ENCODE measurements at places on chromosomes 5 and 9. TPM values are rescaled to one million over a fixed set of nuclear protein-coding genes. Genes with fewer than 3 reads are reported as not detected.

GRCh38 chr5:178699681-178700253, 30.7 kb downstream of the ZNF354A start:
- DNase-seq: no peak

- no peak for DNase-seq
Measured at GRCh38 chr9:33851301-33851700, 34.3 kb downstream of the UBE2R2 start.

DNA sequence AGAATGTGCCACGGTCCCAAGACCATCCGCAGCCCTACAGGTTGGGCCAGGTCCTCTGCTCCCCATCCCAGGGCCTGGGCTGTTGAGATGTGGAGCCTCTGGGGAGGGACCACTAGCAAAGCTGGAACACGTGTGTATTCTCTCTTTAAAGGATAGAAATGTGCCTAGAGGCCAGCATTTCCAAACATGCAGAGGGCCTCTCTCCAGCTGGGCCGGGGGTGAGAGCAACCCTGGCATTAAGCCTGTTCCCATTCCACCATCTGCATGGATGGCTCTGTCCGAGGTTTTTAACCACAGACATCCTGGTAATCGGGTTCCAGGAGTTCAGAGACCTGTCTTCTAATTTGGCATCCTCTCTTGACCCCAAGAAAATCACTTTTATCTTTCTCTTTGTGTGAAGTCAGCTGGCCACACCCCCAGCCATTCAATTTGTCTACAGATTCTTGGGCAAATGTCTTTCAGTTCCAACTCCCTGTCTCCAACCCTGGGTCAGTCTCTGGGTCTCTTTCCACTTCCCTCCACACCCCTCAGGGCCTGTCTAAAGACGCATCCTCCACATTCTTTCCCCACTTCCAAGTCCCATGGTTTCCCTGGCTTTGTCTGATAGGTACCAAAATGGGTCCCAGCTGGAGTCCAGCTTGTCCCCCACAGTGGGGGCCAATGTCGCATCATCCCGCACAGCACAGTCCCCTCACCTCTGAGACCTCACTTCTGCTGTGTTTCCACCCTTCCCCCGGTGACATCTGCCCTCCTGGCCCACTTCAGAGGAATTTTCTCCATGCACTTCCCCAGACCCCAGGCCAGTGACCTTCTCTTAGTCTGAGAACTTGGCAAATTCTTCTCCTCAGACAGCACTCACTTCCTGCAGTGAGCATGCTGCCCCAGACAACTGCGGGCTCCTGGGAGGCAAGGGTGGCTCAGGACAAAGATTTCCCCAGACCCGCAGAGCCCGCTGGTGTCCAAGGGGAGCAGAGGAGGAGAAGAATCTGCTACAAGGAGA, 56.8 kb downstream of the PTPDC1 start:
- no peak for DNase-seq

- DNase-seq: peak; percentile 62
Measured at GRCh38 chr5:95644351-95645042, 2.1 kb upstream of the RFESD start.

MAMDC4 gene
- 772 TPM for polyA plus RNA-seq

DNA sequence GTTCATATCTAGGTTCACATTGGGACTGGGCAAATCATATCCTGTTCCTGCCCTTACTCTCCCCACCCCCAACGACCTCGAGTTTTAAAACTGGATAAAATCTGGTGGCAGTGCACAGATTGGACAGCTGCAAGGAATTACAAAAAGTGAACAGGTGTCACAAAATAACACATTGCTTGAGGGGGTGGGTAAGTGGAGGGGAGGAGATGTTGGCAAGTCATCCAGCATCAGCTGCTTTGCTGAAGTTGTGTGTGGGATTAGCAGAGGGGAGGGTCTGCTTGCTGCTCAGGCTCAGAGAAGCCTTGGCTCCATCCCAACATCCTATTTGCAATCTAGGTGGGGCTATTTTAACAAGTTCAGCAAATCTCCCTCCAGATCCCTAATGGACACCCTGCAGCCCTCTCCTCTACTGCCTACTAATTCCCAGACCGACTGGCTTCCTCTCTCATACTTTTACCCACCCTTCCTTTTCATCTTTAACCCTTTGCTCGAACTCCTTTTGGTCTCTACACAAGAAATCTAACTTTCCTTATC, 39.8 kb upstream of the SLC24A2 start:
- DNase-seq: no peak

GRCh38 chr5:132067941-132068808, 5.4 kb upstream of the CSF2 start:
- DNase-seq: no peak

GRCh38 chr9:2024888-2025782, 10.0 kb downstream of the SMARCA2 start:
- DNase-seq: no peak

TLR4 gene
- 6.2 TPM for polyA plus RNA-seq

- no peak for DNase-seq
Measured at GRCh38 chr5:135264451-135265440, 134.3 kb downstream of the MACROH2A1 start.

DNA sequence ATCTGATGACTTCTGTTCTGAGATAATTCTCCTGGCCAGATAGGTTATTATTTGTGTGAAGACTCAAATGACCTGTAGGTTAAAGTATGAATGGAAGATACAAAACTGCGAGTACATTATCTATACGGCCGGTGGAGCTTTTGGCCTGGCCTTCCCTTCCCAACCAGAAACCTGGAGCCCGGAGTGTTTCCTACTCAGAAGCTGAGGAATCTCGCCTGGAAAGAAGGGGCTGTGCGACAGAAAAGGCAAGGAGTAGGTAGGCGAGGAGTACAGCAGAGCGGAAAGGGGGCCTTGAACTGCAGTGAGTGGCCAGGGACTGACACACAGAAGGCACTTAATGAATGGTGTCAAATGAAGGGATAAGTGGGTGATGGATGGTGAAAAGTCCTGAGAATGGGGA, 34.6 kb downstream of the ANGPTL2 start:
- DNase-seq: no peak

OCLN gene
- 85.5 TPM for polyA plus RNA-seq

DNA sequence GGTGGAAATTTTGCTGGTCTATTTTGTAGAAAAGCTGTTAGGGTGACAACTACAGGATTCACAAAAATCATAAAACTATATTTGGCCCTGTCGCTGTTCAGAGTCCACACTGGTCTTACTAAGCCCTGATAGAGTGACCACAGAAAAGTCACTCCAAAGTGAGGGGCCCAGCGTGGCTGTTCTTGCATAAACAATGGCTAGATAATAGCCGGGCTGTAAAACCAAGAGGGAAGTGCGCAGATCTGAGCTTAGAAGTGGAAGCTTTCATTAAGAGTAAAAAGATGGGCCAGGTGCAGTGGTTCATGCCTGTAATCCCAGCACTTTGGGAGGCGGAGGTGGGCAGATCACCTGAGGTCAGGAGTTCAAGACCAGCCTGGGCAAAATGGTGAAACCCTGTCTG, 15.5 kb upstream of the CTSL start:
- DNase-seq: peak; percentile 76

DNA sequence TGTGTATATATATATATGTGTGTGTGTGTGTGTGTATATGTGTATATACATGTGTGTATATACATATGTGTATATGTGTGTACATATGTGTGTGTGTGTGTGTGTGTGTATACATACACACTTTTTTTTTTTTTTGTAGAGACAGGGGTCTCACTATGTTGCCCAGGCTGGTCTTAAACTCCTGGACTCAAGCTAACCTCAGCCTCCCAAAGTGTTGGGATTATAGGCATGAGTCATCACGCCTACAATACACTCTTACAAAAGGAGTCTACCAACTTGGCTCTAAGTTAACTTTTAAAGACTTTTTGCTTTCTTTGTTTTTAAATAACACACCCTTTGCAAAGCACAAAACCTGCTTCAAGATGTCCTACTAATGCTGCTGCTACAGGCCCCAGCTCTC, 2.1 kb downstream of the C9orf78 start:
- DNase-seq: no peak

- DNase-seq: no peak
Measured at GRCh38 chr9:73906671-73907070, 590.5 kb upstream of the RORB start.

GRCh38 chr5:15993334-15993733, 186.3 kb downstream of the MARCHF11 start:
- DNase-seq: no peak

- no peak for DNase-seq
Measured at GRCh38 chr5:167553511-167553910, 737.9 kb upstream of the WWC1 start.

- no peak for DNase-seq
Measured at GRCh38 chr9:103261951-103262350, 266.8 kb downstream of the CYLC2 start.

DNA sequence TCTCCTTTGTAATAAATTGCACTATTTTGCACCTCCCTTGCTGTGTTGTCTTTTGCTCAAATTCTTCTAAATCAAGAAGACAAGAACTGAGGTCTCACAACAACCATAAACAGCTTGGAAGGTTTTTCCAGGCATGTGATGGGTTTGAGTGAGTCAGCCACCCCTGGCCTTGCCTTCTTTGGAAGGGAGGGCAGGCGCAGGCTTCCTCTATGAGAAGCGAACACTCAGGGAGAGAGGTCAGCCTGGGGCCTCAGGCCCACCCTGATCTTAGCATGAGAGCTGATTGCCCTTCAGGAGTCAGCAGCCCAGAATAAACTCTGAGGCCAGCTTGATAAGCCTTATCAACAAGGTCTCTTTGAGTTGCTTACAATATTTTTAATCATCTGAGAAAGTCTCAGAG, 31.6 kb downstream of the S1PR3 start:
- DNase-seq: peak; percentile 41

DNA sequence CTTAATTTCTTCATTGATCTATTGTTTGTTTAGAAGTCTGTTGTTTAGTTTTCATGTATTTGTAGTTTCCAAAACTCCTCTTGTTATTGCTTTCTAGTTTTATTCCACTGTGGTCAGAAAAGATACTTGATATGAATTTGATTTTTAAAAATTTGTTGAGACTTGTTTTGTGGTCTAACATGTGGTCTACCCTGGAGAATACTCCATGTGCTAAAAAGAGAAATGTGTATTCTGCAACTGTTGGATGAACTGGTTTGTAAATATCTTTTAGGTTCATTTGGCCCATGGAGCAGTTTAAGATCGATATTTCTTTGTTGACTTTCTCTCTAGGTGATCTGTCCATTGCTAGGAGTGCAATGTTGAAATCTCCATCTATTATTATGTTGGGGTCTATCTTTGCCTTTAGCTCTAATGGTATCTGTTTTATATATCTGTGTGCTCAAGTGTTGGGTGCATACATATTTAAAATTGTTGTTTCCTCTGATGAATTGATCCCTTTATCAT, 150.6 kb upstream of the ATP10B start:
- no peak for DNase-seq

GRCh38 chr9:105290418-105290817, 46.0 kb downstream of the SLC44A1 start:
- peak; percentile 30 for DNase-seq

FSTL4 gene
- polyA plus RNA-seq: 1.4 TPM

CD74 gene
- 742 TPM for polyA plus RNA-seq

DNA sequence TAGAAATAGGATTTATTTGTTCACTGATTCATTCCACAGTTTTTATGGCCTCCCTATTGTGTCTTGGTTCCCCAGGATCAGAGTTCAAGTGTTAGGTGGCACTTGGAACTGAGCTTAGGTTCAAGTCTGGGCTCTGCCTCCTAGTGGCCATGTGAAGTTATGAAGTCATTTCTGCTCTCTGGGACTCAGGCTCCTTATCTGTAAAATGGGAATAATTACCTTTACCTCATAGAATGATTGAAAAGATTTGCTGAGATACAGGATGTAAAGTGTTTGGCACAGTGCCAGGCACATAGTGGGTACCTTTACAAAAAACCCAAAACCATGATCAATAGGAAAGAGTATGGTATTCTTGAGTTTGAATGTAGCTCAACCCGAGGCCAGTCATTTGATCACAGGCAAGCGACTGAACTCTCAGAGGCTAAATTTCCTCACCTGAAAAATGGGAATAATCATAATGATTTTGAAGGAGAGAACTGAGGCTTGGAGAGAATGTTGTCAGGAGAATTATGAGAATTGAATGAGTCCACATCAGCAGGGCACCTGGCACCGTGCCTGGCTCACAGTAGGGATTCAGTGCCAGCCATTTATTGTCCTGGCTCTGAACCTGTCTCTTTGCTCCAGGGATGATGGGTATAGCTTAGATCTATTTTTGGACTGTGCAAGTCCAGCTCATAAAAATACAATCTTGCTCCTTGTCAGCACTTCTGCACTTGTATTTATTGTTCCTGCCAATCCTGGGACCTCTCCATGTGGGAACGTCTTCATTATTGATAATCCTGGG, 10.8 kb downstream of the NSG2 start:
- no peak for DNase-seq

DNA sequence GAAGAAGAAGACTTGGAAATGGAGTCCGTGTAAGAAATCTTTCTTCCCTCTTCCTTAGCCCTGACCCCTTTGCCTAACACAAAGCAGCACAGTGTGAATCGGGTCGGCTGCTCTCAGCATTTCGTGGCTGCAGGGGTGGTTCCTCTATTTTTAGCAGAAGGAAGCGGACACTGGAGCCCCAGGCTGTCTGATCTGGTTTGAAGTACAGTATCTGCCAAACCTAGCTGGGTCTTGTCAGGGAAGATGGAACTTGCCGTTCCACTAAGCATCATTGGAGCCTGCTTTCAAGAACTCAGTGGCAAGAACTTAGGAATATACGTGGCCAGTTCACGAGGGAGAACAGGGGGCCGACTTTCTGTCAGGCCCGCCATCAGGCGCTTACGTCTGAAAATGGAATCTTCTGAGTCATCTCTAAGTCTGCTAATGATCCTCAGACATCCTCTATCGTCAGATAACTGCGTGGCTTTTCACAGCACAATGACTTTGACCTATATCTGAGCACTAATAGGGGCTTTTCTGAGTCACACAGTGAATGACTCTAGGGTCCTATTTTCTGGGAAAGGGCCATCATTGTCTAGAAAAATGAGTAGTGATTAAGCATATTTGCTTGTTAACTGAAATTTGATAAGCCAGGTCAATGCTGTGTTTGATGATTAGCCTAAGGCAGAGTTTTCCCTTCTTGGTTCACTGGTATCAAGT, 43.3 kb upstream of the NCS1 start:
- no peak for DNase-seq

- DNase-seq: no peak
Measured at GRCh38 chr9:88791105-88791805, 200.0 kb upstream of the S1PR3 start.

GRCh38 chr5:74034733-74035132, 408.7 kb downstream of the ARHGEF28 start:
- no peak for DNase-seq

PCDHGA9 gene
- polyA plus RNA-seq: 1.9 TPM

GRIA1 gene
- 0.93 TPM for polyA plus RNA-seq

DNA sequence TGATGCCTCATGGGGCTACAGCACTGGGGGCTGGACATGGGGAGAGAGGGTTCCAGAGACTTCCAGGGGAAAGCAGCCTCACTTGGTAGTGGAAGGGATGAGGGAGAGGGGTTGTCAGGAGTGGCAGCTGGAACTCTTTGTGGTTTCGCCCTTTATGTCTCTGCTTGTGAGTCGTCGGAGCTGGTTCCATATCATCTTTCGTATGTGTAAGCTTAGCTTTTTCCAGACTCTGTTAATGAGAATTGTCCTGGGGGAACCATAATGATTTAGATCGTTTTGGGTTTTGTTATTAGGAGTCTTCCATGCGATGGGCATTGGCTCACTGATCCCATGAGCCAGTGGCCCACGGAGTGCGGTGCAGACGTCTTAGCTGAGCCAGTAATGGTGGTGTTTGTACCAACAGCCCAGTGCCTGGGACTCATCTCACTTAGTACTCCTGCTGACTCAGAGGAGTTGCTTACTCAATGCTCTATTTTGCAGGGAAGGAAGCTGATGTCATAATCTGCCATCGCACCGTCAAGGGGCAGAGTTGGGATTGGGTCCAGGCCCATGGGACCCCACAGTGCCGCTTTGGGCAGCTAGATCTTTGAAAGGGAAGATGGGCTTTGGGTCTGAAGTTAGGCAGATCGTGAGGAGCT, 48.5 kb downstream of the NEK6 start:
- no peak for DNase-seq

GRCh38 chr9:10134266-10134665, 478.5 kb downstream of the PTPRD start:
- DNase-seq: no peak

Data from large intestine (tissue), 12 donors.